ENCODE measurements at places on chromosomes 4 and X. TPM values are rescaled to one million over a fixed set of nuclear protein-coding genes. Genes with fewer than 3 reads are reported as not detected.

SSX3 gene
- not detected for total RNA-seq

GPR119 gene
- not detected for total RNA-seq

NWD2 gene
- not detected for total RNA-seq

SPANXA2 gene
- not detected for total RNA-seq

PROM1 gene
- 0.22 TPM for total RNA-seq

ABLIM2 gene
- 0.32 TPM for total RNA-seq

LRIT3 gene
- total RNA-seq: 0.13 TPM

NEIL3 gene
- total RNA-seq: 18.7 TPM

DNA sequence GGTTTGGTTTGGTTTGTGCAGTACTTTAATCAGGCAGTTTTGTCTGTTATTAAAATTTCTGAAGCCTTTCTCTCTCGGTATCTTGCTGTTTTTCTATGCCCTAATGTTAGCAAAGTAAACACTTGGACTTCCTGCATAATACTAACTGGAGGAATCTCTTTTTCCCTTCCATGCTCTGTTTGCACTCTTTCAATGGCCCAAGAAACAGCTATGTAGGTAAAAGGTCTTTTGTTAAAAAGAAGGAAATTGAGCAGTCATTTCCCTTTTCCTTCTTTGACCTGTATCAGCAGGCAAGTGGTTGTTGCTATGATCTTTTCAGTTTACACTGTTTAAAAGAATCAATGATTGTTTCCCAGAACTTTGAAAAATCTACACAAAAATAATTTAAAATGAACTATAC, 82.7 kb downstream of the CCSER1 start:
- no peak overlapping the region for H3K27ac ChIP-seq
- DNase-seq: no peak
- no peaks in the 10 kb centered on the region for H3K27me3 ChIP-seq
- no peaks in the 10 kb centered on the region for H3K36me3 ChIP-seq
- no peak overlapping the region for H3K4me3 ChIP-seq
- H3K4me1 ChIP-seq: no peaks in the 10 kb centered on the region

GRCh38 chr4:47819178-47819577, 18.7 kb downstream of the CORIN start:
- no peaks in the 10 kb centered on the region for H3K36me3 ChIP-seq
- no peak overlapping the region for H3K27ac ChIP-seq
- no peak overlapping the region for H3K4me3 ChIP-seq
- no peak for DNase-seq
- H3K4me1 ChIP-seq: no peaks in the 10 kb centered on the region

- DNase-seq: peak; percentile 38
- H3K27ac ChIP-seq: peak overlapping the region; percentile 67
- H3K27me3 ChIP-seq: no peaks in the 10 kb centered on the region
- peaks cover 62% of the 10 kb centered on the region for H3K4me1 ChIP-seq
- no peak overlapping the region for H3K4me3 ChIP-seq
- peaks cover 19% of the 10 kb centered on the region for H3K36me3 ChIP-seq
These were observed 14.3 kb downstream of the CASK start for GRCh38 chrX:41909068-41909467.

- no peaks in the 10 kb centered on the region for H3K36me3 ChIP-seq
- no peak overlapping the region for H3K27ac ChIP-seq
- no peak overlapping the region for H3K4me3 ChIP-seq
- H3K4me1 ChIP-seq: no peaks in the 10 kb centered on the region
- no peak for DNase-seq
These were observed 248.0 kb downstream of the GALNTL6 start for GRCh38 chr4:172061204-172061603.

DNA sequence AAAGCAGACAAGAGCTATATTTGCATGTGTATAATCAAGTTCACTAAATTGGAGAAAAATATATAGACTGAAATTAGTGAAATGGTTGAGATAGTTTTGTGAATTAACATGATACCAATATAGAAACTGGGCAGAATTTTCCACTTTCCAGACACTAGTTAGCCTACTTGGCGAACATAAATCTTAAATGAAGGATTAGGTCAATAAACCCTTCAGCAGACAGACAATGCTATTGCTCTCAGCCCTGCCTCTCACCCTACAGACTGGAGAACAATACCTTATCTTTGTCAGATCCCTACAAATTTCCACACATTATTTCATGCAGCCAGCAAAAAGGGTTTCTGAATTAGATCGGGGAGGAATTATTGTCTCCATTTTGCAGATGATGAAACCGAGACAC, 236.4 kb upstream of the TAPT1 start:
- H3K27me3 ChIP-seq: peaks cover 3% of the 10 kb centered on the region
- no peak overlapping the region for H3K4me3 ChIP-seq
- DNase-seq: no peak
- H3K27ac ChIP-seq: no peak overlapping the region
- no peaks in the 10 kb centered on the region for H3K36me3 ChIP-seq
- no peaks in the 10 kb centered on the region for H3K4me1 ChIP-seq

- no peak overlapping the region for H3K27ac ChIP-seq
- H3K4me1 ChIP-seq: peaks cover 8% of the 10 kb centered on the region
- DNase-seq: no peak
- no peaks in the 10 kb centered on the region for H3K27me3 ChIP-seq
- H3K36me3 ChIP-seq: no peaks in the 10 kb centered on the region
These were observed 28.2 kb downstream of the ANKRD50 start for GRCh38 chr4:124684301-124684700.

DNA sequence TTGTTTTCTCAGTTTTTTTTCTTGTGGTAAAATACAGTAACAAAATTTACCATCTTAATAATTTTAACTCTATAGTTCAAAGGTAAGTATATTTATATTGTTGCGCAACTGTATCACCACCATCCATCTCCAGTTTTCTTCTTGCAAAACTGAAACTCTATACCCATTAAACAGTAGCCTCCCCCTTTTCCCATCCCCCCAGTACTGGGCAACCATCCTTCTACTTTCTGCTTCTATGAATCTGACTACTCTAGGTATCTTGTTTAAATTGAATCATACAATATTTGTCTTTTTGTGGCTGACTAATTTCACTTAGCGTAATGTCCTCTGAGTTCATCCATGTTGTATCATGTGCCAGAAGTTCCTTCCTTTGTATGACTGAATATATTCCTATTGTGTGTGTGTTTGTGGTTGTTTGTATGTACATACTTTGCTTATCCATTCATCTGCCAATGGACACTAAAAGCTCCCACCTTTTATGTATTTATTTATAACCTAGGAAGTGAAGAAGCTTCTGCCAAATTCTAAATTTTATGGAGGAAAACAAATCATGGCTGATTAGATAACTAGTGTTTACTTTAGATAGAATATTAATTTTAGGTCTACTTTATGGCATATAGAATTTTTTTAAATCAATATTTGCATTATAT, 10.0 kb downstream of the ABHD18 start:
- DNase-seq: no peak
- peaks cover 10% of the 10 kb centered on the region for H3K4me1 ChIP-seq
- H3K36me3 ChIP-seq: peaks cover 14% of the 10 kb centered on the region
- H3K27ac ChIP-seq: no peak overlapping the region

DNA sequence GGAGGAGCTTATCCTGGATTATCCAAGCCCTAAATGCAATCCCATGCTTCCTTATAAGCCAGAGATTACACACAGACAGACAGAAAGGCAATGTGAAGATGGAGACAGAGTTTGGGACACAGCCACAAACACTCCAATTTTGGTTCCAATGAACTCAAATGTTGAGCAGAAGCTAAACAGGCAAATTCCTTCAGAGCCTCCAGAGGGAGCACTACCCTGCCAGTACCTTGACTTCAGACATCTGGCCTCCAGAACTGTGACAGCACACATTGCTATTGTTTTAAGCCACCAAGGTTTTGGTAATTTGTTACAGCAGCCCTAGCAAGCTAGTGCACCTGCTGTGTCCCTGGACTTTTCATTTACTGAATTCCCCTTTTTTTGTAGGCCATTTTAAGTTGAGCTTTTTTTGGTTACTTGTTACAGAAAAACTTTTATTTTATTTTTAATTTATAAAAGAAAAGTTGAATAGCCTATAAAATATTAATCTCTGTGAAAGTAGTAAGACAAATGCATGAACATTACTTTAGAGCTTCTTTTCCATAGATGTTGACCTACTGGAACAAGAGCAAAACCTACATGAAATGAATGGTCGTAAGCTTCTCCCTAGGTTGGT, 33.4 kb upstream of the SRD5A3 start:
- no peaks in the 10 kb centered on the region for H3K36me3 ChIP-seq
- H3K4me1 ChIP-seq: peaks cover 6% of the 10 kb centered on the region
- no peak overlapping the region for H3K4me3 ChIP-seq
- no peaks in the 10 kb centered on the region for H3K27me3 ChIP-seq
- H3K27ac ChIP-seq: no peak overlapping the region

- no peak overlapping the region for H3K4me3 ChIP-seq
- no peaks in the 10 kb centered on the region for H3K36me3 ChIP-seq
These were observed 35.3 kb upstream of the HAND2 start for GRCh38 chr4:173565281-173565680.

All from activated CD8-positive, alpha-beta T cell treated with anti-CD3 and anti-CD28 coated beads for 36 hours (primary cell).